Hindlimb muscle (tissue), 1 donor: ENCODE measurements at places on chromosomes 13 and 19.
A peak's percentile ranks its signal among the peaks of the same experiment; 100 is the strongest.

GRCh38 chr13:101434486-101434885 is 18.0 kb upstream of the ITGBL1 start:
- no peak for DNase-seq

- DNase-seq: no peak
Observed at GRCh38 chr13:40101708-40102359, 446.4 kb downstream of the COG6 start.

- no peak for DNase-seq
Observed at GRCh38 chr19:920051-920864, 3.1 kb downstream of the KISS1R start.

DNA sequence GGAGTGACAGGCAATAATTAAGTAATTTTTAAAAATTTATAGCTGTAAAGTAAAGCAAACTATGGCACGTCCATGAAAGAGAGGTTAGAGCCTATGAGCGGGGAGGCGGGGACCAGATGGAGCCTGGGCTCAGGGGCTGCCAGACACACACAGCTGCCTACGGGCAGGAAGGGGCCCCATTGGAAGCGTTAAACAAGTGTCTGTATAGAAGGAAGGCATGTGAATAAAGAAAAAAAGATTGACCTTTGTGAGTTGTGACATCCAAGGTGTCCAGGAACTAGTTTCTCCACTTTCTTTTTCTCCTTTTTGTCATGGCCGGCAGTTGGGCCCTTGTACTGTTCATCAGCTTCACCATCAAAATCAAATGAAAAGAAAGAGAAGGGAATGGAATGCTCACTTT is 56.8 kb downstream of the LRCH1 start:
- DNase-seq: no peak

GRCh38 chr19:11416346-11417052 is 2.6 kb downstream of the RGL3 start:
- no peak for DNase-seq

- DNase-seq: no peak
Observed at GRCh38 chr13:96898212-96898611, 96.1 kb downstream of the OXGR1 start.

DNA sequence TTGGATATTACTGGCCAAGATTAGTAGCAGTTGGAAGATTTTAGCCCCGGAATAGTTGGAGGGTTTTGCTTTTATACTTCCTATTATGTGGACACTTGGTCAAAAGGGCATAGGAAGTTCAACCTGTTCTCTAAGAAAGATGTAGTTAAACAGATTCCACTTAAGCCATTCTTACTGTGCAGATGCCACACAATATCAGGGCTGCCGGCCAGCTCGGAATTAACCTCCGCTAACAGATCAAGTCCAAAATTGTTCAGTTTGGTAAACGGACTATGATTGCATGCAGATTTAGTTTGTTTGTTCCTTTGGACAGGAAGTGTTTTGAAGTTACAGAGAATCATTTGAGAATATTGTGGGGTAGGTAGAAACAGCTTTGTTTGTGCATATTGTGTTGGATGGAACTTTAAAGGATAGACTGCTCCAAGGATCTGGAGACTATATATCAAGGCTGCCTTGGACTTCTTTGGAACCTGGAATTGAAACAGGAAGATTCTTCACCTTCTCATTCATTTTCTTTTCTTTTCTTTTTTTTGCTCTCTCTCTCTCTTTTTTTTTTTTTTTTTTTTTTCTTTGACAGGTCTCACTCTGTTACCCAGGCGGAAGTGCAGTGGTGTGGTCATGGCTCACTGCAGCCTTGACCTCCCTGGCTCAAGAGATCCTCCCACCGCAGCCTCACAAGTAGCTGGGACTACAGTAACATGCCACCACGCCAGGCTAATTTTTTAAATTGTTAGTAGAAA is 5.0 kb upstream of the SPRY2 start:
- DNase-seq: peak; percentile 26

DNA sequence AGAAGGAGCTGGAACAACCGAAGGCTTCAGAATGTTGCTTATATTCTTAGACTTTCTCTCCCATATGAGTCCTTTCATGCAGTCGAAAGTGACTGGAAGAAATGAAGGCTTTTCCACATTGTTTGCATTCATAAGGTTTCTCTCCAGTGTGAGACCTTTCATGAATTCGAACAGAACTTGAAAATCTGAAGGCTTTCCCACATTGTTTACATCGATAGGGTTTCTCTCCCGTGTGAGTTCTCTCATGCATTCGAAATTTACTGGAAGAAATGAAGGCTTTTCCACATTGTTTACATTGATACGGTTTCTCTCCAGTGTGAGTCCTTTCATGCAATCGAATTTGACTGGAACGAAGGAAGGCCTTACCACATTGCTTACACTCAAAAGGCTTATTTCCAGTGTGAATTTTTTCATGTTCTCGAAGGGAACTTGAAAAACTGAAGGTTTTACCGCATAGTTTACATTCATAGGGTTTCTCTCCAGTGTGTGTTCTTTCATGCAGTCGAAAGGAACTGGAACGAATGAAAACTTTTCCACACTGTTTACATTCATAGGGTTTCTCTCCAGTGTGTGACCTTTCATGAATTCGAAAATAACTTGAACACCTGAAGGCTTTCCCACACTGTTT is 21.5 kb downstream of the ZNF14 start:
- DNase-seq: no peak

- DNase-seq: no peak
Observed at GRCh38 chr19:6568816-6569215, 22.1 kb downstream of the CD70 start.

GRCh38 chr13:79406597-79406908 is 498 bp upstream of the RBM26 start:
- DNase-seq: no peak
